Spleen (tissue), 13 donors: ENCODE measurements at places on chromosomes 3 and 15.

- no peak for DNase-seq
These were observed 89.3 kb downstream of the RASA2 start for GRCh38 chr3:141575879-141576743.

DNA sequence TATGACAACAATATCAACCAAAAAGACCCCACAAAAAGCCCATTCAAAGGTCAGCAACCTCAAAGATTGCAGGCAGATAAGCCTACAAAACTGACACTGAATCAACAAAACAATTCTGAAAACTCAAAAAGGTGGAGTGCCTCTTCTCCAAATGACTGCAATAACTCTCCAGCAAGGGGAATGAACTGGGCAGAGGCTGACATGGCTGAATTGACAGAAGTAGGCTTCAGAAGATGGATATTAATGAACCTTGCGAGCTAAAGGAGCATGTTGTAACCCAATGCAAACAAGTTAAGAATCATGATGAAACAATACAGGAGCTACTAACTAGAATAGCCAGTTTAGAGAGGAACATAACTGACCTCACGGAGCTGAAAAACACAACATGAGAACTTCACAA is 20.4 kb upstream of the SLC25A38 start:
- no peak for DNase-seq

GRCh38 chr3:56086355-56086754 is 381.9 kb downstream of the ERC2 start:
- DNase-seq, result no peak

DNA sequence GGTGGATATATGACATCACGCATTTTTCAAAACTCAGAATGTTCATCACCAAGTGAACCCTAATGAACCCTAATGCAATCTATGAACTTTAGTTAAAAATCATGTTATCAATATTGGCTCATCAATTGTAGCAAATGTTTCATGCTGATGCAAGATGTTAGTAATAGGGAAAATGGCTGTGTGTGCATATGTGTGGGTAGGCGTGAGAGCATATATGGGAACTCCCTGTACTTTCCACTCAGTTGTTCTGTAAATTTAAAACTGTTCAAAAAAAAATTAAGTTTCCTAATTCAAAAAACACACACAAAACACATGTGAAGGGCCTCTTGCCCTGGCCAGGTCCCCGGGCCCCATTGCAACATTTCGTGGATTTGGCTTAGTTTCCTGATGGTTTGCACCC is 89.7 kb upstream of the PROK2 start:
- no peak for DNase-seq

DNA sequence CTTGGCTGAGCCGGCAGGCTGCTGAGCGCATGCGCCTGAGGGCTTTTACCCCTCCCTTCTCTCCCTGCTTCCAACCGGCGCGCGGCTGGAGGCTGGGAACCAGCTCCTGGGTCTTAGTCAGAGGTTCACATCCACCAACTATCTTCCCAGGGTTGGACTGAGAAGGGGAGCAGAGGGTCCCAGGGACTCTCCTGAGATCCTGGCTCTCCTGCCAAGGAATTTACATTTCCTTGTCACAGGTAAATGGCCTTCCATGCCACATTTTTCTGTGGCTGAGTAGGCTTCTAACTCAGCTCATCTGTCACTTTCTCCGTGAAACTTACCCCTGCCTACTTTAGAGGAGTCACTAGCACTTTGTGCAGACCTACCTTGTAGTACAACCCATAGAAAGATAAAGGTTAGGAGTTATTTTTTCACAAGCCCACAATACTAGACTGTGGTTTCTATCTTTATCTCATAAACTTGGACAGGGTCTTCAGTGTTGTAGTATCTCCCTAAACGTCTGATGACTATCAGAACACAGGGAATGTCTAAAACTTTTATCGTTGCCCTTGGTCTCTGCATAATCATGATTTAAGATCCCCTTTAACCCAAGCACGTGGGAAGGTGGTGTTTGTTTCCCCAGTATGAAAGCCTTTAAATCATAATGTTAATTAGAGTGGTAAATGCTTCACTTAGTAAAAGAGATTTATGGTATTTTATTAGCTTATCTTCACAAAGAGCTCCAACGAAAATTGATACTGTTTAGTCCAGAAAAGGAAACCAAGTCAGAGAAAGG is 638 bp upstream of the TBC1D5 start:
- DNase-seq, result no peak

- no peak for DNase-seq
These were observed 470.8 kb downstream of the SOX2 start for GRCh38 chr3:182182531-182182968.

DNA sequence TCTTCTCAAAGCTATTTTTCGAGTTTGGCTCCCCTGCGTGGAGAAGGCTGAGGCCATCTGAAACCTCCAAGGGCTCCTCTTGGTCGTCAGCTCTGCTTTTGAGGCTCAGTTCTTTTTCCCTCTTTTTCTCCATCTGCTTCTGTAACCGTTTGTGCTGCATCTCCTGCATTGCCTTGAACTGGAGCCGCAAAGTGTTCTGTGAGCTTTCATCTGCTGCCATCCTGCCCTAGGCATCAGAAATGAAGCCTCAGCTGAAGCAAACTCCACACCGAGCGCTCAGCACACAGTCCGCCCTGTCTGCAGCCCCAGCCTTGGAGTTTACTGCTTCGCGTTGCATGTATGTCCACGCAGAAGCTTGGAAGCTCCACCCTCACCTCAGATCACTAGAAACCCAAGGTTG is 14.9 kb downstream of the CCDC13 start:
- DNase-seq, result no peak

DNA sequence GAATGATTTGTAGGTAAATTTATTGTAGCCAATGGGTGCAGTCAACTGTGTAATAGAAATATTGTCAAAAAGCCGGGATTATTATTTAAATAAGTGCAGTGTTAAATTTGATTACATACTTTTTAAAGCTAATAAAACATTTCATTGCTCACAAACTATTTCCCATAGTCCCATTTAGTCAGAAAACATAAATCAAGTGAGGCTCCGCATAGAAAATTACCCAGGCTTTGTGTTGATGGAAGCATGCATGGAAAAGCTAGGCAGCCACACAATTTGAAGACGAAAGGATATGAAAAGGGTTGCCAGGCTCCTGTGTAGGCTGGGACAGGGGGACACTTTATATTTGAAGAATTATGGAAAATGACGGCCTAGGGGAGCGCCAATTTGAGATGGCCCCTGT is 82.3 kb downstream of the LRTM1 start:
- no peak for DNase-seq

GRCh38 chr3:156098437-156099035 is 21.8 kb upstream of the KCNAB1 start:
- DNase-seq, result no peak

DNA sequence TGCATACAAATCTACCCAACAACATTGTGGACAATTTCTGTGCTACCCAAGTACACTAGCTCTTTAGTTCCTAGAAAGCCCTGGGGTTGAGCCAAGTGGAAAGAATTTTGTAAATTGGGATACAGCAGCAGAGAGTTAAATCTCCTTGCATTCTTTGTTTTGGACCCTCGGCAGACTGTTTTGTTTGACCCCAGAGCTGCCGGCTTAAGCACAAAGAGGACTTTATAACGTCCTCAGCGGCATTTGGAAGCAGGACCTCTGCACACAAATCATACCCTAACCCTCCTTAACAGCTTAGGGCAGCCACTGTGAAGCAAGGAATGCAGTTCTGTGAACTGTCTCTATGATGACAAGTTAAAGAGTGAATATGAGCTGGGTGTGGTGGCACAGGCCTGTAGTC is 415.3 kb downstream of the CNTN4 start:
- no peak for DNase-seq

DNA sequence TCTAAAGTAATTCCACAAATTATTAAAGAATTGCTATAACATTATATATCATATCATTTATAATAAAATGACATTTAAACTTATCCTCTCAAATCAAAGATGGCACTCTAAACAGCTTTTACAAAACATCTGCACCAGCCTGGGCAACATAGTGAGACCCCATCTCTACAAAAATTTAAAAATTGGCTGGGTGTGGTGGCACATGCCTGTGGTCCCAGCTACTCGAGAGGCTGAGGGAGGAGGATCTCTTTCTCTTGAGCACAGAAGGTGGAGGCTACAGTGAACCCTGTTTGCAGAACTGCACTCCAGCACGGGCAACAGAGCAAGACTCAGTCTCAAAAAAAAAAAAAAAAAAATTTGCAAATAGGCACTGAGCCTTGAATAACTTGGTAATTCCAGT is 63.1 kb downstream of the PIK3CB start:
- no peak for DNase-seq

GRCh38 chr3:194556086-194557056 is 69.6 kb upstream of the ATP13A3 start:
- DNase-seq, result no peak

DNA sequence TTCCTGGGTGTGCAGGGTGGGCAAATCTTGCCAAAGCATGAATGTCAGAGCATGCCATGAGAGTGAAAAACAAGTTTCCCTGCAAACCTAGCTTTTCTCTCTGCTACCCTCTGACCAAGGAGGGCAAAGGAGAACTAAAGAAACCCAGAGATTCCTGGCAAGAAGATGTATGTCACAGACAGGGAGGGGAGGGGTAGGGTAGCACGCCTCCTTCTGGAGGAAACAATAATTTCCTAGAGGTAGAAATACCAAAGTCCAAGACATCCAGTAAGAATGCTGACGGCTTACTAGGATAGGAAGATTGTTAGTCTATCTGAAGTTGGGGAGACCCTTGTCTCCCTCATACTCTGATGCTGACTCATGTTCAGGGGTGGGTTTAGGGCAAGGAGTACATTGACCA is 203.9 kb downstream of the NR1D2 start:
- DNase-seq, result no peak

GRCh38 chr3:3192286-3192675 is 12.8 kb upstream of the CRBN start:
- DNase-seq, result no peak

GRCh38 chr3:71035314-71035713 is 548.2 kb downstream of the FOXP1 start:
- no peak for DNase-seq

DNA sequence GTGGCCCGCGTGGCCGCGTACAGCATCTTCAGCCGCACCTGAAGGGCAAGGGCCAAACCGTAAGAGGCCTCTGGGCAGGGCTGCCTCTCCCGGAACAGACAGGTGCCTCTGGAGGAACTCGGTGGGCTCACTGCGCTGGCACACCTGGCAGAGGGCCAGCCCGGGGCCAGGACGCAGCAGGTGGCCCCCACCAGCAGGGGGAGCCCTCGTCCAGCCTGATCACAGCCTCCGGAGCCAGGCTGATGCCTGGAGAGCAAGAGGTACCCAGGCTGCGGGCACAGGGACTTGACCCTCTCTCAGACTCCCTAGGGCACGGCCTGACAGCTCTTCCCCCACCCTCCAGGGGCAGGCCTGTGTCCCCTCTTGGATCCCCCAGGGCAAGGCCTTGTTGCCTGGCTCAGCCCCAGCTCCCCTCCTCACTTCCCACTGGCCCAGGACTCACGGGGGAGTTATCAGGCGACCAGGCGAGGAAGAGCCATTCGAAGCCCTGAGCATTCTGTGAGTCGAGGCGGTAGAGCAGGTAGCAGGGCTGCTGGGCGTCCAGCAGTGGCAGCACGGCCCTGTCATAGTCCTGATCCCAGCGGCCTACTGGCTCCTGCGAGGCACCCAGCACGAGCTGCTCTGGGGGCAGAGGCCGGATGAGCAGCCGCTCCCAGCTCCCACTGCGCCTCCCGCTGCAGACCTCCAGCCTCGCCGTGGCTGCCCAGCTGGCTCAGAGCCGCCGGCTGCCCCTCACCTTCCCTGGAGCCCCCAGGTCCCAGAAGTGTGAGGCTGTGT is 6.2 kb upstream of the TLR9 start:
- peak; percentile 96 for DNase-seq

GRCh38 chr15:57034613-57035012 is 116.2 kb downstream of the TCF12 start:
- DNase-seq, result no peak

- DNase-seq, result no peak
These were observed 445.3 kb upstream of the ROBO1 start for GRCh38 chr3:80213086-80213485.

DNA sequence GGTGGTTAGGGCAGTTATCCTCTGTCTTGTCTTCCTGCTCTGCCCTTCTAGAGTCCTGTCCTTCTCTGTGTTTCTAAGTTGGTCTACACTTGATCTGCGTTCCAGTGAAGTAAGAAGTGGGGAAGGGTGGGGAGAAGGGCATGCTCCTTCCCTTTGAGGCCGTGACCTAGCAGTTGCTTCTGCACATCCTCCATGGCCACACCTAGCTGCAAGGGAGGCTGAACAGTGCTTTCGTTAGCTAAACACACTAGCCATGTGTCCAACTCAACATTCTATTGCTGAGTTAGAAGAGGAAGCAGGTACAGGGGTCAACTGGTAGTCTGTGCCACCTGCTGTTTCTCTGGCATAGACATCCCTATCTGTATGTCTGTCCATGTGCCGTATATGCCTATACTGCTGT is 94.5 kb downstream of the LARS2 start:
- no peak for DNase-seq

DNA sequence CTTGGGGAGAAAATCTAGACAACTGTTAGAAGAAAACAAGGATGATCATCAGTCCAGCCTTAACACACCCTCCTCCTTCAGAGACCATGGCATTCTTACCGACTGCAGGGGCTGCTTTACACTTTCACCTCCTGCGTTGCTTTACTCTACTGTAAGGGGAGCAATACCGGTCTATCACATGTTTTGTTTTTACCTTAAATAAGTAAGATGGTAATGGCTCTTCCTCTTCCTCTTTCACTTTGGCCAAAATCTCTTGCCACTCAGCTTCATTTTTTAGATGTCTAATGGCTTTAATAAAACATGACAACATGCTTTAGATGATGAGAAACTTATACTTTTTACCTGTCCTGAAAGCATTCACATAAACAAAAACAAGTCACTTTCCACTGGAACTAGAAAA is 33.4 kb upstream of the STIMATE start:
- no peak for DNase-seq

GRCh38 chr3:125061646-125062045 is 5.8 kb upstream of the HEG1 start:
- DNase-seq, result no peak

- DNase-seq, result no peak
These were observed 1.5 kb downstream of the CLDN1 start for GRCh38 chr3:190320594-190321362.

DNA sequence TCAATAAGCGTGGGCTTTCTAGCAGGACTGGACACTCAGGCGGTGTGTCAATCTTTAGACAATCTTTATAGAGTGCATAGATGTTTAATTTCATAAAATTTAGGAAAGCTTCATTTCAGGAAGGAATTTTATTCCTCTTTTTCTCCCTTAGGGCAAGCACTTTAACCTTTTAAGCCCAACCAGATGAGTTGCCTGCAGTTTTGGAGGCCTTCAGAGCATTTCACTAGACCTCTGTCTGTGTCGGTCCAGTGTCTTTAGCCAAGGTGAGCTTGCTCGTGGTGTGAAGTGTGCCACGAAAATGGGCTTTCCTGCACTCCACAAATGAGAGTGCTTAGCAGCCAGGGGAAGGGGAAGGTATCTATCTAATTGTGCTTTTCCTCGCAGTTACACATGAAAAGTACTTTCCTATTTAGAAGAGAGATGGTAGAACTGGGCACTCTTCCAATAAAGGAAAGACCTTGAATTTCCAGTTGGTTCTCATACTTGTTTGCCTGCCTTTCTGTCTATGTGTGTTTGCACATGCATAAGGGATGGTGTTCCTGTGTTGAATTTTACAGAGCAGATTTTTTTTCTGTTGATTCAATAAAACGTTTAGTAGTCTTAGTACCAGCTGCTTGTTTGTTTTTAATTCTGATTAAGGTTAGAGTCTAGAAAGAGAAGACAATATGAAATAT is 53.6 kb downstream of the FEZF2 start:
- no peak for DNase-seq

- DNase-seq, result no peak
These were observed 6.4 kb upstream of the TMEM158 start for GRCh38 chr3:45232521-45232920.
